ENCODE measurements at places on chromosomes 16 and 17.

- no peaks in the 10 kb centered on the region for H3K27me3 ChIP-seq
- H3K4me1 ChIP-seq = no peaks in the 10 kb centered on the region
- DNase-seq = no peak
- H3K4me3 ChIP-seq = no peak overlapping the region
These were observed 35.6 kb upstream of the IRF8 start for GRCh38 chr16:85863384-85863774.

GRCh38 chr16:20181416-20181815, 107.7 kb upstream of the GPR139 start:
- DNase-seq = no peak
- no peak overlapping the region for H3K27ac ChIP-seq
- no peak overlapping the region for H3K4me3 ChIP-seq
- H3K27me3 ChIP-seq = no peaks in the 10 kb centered on the region
- no peaks in the 10 kb centered on the region for H3K4me1 ChIP-seq

DNA sequence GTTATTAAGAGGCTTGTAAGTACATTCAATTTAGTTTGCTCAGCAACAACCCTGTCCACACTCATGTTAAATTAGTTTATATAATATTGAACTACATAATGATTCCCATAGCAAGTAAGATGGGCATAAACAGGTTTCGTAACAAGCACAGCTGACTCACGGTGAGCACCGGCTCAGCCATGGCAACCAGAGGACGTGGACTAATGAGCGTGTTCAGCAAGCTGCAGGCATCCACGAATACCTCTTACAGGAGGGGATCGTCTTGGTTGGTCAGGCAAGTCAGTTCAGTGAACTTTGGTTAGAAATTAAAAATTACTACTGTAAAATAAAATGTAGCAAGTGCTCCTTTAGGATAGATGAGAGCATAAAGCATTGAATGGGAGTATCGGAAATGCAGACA, 58.4 kb downstream of the ELAC2 start:
- H3K4me1 ChIP-seq = no peaks in the 10 kb centered on the region
- DNase-seq = no peak
- H3K36me3 ChIP-seq = peaks cover 7% of the 10 kb centered on the region
- H3K27ac ChIP-seq = no peak overlapping the region
- no peaks in the 10 kb centered on the region for H3K27me3 ChIP-seq

DNA sequence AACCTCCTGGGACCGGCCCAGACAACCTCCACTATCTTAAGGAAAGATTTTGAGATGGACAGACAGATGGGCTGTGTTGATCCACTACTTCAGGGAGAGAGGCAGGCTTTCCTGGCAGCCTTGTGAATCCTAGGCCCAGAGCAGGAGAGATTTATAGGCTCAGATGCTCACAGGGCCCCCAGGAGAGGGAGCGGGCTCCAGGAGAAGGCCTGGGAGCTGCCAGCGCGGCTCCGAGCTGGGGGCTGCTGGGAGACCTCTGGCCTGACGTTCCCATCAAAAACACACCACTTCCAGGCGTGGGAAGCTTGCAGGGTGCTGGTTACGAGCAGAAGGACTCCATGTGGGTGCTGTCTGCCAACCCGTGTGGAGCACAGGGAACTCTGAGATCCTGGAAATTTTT, 53.2 kb downstream of the MYH11 start:
- no peaks in the 10 kb centered on the region for H3K4me1 ChIP-seq
- no peaks in the 10 kb centered on the region for H3K36me3 ChIP-seq
- H3K27me3 ChIP-seq = no peaks in the 10 kb centered on the region
